ENCODE measurements at places on chromosomes 4 and X.

DNA sequence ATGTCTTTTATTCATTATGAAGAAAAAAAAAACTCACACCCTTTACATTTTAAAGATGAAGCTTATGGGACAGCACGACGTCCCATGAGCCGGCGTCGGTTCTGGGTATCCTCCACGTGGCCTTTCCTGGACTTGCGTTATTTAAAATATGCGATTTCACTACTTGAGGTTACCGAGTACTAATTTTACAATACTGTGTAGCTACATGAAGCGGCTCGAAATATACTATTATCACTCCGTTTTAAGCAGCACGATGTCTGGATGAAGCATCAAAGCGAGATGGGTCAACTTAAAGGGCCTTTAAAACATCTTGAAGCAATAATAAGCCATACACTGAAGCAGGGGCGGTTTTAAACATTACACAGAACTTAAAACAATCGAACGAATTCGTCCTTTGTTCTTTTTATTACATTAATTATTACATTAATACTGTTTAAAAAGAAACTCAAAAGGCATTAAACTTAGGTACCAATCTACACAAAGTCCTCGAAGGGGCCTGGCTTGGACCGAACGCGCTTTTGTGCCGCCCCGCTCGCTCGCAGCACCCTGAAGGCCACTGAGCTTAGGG lies 1.4 kb upstream of the KLF3 start:
- no peak for DNase-seq

- DNase-seq = no peak
These were observed 179.4 kb downstream of the QDPR start for GRCh38 chr4:17332478-17332877.

DNA sequence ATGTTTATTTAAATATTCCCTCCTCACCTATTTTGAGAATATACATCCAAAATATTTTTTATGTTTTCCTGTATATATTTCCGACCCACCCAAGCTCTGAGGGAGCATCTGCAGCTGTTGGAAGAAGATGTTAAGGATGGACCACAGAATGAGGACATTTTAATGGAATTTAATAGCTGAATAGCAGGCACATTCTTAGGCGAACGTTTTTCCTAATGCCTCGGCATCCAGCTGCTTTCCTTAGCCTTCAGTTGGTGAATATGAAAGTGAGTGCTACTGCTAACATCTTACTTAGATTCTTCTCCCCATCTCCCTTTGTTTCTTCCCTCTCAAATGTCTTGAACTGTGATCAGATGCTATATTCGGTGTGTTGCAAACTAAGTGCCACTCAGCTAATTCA lies 158.0 kb upstream of the CTSO start:
- no peak for DNase-seq

DNA sequence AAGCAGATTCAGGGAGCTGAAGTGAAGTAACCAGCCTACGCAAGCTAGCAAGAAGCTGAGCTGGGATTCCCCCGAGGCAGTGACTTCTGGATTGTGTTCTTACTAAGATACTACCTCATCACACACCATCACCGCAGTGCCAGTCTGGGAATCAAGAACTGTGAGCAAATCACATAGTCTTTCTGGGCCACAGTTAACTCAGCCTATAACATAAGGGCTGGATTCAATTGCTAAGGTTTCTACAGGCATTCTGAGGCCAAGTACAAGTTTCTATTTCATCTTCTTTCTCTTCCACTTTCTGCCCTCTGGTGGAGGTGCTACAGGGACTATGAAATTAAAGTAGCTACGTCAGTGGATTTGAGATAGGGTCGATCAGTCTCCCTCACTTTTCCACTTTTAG lies 1.4 kb upstream of the CORIN start:
- peak; percentile 47 for DNase-seq

GRCh38 chr4:1960170-1960825 lies 48.5 kb downstream of the NELFA start:
- peak; percentile 52 for DNase-seq
